ENCODE measurements at places on chromosomes 2 and 18. TPM values are rescaled to one million over a fixed set of nuclear protein-coding genes. Genes with fewer than 3 reads are reported as not detected.
A peak's percentile ranks its signal among the peaks of the same experiment; 100 is the strongest.

GRCh38 chr2:168090366-168091135, 156.8 kb downstream of the STK39 start:
- no peak for DNase-seq

DNA sequence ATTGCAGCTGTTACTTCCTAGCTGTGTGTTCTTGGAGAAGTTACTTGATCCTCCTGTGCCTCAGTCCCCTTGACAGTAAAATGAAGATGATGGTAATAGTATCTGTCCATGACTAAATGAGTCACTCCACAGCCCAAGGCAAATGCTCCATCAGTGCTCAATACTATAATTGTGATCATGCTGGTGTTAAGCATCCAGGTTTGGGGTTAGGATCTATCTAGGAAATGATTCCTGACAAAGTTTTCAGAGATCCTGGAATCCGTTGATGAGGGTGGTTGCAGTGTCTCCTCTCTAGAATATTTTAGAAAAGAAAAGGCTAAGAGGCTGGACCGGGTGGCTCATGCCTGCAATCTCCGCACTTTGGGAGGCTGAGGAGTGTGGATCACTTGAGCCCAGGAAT, 2.7 kb upstream of the PRELID3A start:
- DNase-seq = no peak

The HOXD12 gene
- total RNA-seq = not detected

The CD8B2 gene
- not detected for total RNA-seq

GRCh38 chr2:99867770-99868169, 274.6 kb downstream of the AFF3 start:
- DNase-seq = peak; percentile 42

- peak; percentile 86 for DNase-seq
Measured at GRCh38 chr2:46164529-46165301, 132.5 kb upstream of the EPAS1 start.

DNA sequence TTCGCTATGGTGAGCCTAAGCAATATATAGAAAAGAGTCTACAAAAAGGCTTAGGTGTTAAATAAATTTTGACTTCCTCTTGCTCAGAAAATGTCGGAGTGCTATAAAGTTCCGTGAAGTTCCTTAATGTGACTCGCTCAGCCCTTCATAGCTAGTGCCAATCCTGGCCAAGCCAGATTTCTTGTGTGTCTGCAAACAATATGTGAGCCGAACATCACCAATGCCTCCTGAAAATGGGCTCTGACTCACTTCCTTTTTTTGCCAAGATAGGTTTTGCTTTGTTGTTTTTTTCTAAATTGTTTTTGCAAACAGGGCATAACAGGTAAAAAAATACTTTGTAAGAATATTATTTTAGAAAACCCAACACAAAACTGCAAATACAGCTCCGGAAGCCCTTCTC, 26.1 kb downstream of the CDC42EP3 start:
- peak; percentile 72 for DNase-seq

DNA sequence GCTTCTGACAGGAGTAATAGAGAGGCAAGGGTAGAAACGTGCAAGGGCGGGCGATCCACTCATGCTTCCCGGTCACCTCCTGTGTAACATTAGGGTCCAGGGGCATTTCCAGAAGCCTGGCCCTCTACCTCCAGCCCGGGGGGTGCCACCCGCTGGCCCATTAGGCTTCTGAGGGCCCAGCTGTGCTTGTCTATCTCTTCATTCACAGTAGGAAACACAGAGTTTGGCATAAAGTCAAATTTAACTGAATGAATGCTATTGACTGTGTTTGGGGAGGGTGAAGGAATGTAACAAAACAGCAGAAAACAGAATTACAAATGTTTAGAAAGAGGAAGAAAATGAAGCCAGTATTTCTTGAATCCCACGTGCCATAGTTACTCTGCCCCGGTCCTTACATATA, 112.4 kb upstream of the SLC66A3 start:
- DNase-seq = no peak

GRCh38 chr2:134290358-134290757, 36.5 kb downstream of the MGAT5 start:
- DNase-seq = no peak

DNA sequence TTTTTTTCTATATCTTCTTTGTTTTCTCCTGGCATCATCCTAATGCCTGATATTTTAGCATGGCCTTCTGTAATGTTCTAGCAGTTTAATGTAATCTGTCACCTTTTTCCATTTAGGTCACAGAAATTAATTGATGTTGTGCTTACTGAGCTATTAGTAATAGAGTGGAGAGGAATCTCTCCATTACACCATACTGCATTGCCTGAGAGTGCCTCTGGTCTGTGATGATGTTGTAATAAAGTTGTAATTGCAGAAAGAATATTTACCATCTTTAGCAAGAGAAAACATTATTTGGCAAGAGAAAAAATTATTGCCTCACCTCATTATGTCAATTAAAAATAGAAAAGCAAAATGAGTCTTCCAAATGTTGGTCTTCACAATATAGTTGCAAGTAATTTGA, 213.2 kb downstream of the KCNJ3 start:
- DNase-seq = no peak

DNA sequence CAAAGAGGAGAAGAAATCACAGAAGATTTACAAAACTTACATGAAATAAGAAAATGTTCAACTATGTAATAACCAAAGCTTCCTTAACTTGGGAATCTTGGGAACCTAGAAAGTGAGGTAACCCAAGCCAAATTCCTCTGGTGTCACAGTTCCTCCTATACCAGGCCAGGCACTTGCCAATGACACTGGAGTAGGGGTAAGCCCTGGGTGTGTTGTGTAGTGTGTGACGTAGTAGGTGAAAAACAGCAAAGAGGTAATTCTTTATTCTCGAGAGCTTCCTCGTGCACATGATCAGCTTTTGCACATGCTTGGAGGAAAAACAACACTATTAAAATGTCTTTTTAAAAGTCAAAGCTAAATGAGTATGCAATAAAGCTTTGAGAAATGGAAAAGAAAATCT, 118.0 kb downstream of the METTL8 start:
- no peak for DNase-seq

GRCh38 chr2:224976629-224977525, 65.4 kb downstream of the DOCK10 start:
- DNase-seq = no peak

DNA sequence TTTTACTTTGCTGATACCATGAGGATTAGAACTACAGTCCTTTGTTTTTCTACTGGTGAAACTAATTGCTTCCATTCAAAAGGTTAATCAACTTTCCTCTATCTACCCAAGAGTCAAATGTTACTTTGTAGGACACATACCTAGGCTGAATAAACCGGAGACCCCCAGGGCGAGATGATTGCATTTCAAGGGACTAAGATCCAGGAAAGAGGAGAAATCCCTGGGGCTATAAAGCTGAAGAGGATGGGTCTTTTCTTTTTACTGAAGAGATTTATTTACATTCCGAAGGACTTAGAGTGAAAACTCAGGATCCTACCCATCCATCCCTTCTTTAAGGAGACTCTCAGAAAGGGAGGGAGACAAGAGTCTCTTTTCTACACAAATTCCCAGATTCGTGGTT, 331.9 kb downstream of the CDH19 start:
- no peak for DNase-seq

- DNase-seq = no peak
Measured at GRCh38 chr18:45686891-45687611, 36.9 kb upstream of the SLC14A1 start.

DNA sequence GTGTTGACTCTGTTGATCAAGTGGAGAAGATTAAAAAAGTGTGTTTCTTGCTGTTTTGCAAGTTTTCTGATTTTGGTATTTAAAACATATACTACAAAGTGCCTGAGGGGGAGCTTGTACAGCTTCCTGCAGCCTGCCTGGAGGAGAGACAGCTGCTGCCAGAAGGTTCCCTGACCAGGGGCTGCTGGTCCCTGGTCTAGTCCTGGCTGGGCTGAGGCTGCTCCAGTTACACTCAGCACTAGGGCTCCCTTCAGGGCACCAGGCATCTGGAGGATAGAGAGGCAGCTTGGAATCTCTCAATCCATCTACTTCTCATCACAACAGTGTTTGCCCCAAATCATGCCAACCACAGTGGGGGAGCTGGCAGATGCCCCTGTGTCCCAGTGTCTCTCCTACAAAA, 4.8 kb downstream of the MC2R start:
- DNase-seq = no peak

- no peak for DNase-seq
Measured at GRCh38 chr18:62576271-62576670, 53.4 kb downstream of the ZCCHC2 start.

DNA sequence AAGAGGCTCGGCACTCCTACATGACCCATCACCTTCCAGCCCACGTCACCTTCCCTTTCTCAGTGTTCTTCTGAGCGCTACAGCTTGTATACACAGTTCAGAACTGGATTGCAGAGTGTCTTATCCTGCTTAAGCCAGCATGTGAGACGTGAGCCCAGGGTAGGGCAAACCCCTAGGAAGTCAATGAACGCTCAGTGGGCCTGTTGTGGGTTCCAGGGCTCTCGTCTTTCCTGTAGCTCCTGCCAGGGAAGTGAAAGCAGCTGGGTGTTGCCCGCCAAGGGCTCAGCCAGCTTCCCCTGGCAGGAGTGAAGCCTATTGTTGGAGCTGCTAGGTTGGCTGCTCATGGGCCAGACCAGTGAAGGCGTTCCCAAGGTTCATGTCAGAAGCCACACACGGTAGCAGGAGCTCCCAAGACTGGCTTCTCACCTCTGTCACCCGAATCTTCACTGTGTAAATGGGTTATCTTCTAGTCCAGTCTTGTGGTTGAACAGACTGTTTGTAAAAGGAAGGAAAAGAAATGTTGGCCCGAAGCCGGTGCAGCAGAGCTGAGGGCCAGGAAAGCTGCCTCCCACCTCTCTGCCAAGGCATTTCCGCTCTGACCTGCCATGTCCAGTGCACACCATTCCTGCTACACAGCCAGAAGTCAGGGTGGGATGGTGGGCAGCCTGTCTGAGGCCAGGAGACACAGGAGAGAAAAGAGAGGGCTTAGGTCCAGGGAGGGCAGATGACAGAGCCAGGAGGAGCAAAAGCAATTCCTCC, 69.6 kb upstream of the RMDN2 start:
- no peak for DNase-seq

The MYO3B gene
- total RNA-seq = under 0.01 TPM

DNA sequence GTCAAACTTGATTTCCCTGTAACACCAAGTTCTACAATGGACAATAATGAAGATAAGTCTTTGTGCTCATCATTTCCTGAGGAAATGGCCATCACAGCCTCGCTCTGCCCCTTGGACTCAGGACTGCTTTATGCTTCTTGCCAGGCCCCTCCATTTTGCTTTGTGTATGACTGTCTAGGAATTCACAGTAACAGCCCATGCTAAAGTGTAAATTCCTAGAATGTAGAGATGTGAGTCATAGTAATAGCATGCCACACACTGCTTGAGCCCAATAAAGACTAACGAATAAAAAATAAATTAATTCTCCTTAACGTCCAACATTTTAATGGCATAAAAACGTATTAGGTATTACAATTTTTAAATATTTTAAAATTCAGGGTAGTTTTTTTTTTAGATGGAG, 226.5 kb downstream of the PID1 start:
- DNase-seq = peak; percentile 3

GRCh38 chr2:222569826-222570225, 86.1 kb downstream of the FARSB start:
- DNase-seq = peak; percentile 29

- no peak for DNase-seq
Measured at GRCh38 chr2:14776216-14776615, 143.7 kb downstream of the LRATD1 start.

GRCh38 chr2:222960126-222960525, 91.9 kb upstream of the KCNE4 start:
- DNase-seq = no peak

The SP100 gene
- 26.6 TPM for total RNA-seq

GRCh38 chr2:179861027-179861415, 391 bp downstream of the ZNF385B start:
- DNase-seq = no peak

GRCh38 chr2:58055033-58055786, 8.6 kb downstream of the VRK2 start:
- DNase-seq = no peak

GRCh38 chr2:137857881-137858280, 106.4 kb upstream of the HNMT start:
- DNase-seq = peak; percentile 45

The KCNK3 gene
- total RNA-seq = not detected

All from bronchial epithelial cell (primary cell).